A549 treated with ZK216348 at 1 μM for 4 hours (cell line): ENCODE measurements at places on chromosomes 7 and 10. TPM values are rescaled to one million over a fixed set of nuclear protein-coding genes. Genes with fewer than 3 reads are reported as not detected.

Gene PTPRE
- 2.5 to 5.5 TPM (median 4.0 TPM) in 5 replicates for total RNA-seq

Gene HOXA9
- total RNA-seq, result 0.29 to 0.79 TPM (median 0.38 TPM) in 5 replicates

Gene HOXA4
- 1.5 to 2.6 TPM (median 2.2 TPM) in 5 replicates for total RNA-seq

Gene NAT16
- total RNA-seq, result 0.13 to 0.29 TPM (median 0.22 TPM) in 5 replicates

Gene TEX36
- not detected in 5 replicates for total RNA-seq

Gene GPC2
- total RNA-seq, result 0.37 to 1.0 TPM (median 0.92 TPM) in 5 replicates
